ENCODE measurements at places on chromosomes 4 and X.

GRCh38 chr4:111011458-111011857 lies 388.6 kb upstream of the PITX2 start:
- no peak for DNase-seq

DNA sequence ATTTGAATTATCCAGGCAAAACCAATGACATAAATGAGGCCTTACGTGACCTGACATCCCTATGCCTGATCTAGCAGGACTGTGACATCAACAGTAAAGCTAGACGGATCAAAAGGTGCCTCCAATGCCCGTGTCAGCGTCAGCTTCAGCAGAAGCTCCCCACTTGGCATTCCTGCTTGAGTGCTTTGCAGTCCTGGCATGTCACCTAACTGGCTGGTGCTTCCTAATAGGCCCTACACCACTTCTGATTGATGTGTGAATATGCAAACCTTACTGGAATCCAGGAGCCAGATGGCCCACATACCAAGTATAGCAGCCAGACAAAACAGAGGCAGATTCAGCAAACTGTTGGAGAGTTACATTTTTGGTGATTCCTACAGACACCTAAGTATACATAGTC lies 224.2 kb downstream of the DMD start:
- DNase-seq: no peak

DNA sequence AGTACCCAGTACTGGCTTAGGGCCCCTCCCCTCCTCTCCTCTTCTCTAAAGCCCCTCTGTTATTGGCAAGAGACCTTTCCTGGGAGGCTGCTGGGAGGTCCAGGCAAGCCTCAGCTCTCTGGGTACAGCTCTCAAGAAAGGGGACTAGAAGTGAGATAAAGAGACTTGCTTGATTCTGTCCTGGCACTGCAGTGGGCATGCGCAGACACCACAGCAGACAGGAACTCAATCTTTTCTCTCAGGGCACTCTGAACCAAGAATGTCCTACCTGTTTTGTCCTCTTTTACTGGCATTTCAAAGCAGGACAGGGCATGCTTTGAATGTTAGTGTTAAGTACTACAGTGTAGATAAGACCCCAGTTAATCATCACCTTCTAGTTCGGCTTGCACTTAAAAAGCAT lies 74.9 kb downstream of the NYX start:
- no peak for DNase-seq

DNA sequence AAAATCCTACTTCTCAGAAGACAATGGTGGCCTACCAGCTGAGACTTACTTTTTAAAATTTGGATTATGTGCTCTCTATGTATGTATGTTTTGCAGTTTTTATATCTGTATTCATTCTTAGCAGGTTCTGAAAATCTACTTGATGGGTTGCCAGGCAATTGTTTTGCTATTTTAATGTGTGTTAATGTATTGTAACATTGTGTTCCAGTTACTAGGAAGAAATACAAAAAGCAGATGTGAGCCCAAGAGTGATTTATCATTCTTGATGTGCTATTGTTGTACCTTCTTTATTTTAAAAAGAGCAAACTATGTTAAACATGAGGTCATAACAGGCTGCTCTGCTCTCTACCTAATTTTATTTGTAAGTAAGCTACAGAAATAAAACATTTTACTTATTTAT lies 81.9 kb downstream of the REPS2 start:
- DNase-seq: no peak

DNA sequence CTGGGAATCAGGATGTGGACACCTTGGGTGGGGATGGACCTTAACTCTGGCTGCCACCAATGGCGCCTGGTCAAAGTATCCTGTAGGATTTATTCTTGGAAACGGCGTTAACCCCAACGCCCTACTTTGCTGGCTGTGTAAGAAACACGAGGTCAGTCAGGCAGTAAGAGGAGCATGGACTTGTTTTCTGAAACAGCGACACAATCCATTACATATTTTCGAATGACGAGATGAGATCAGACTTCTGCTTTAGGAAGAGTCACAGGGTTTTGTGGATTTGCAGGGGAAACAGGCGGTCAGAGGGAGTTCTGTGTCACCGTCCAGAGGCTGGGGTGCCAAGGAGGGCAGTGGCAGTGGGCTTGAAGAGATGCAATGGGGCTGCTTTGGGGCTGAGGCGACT lies 92.2 kb downstream of the TBL1X start:
- no peak for DNase-seq

DNA sequence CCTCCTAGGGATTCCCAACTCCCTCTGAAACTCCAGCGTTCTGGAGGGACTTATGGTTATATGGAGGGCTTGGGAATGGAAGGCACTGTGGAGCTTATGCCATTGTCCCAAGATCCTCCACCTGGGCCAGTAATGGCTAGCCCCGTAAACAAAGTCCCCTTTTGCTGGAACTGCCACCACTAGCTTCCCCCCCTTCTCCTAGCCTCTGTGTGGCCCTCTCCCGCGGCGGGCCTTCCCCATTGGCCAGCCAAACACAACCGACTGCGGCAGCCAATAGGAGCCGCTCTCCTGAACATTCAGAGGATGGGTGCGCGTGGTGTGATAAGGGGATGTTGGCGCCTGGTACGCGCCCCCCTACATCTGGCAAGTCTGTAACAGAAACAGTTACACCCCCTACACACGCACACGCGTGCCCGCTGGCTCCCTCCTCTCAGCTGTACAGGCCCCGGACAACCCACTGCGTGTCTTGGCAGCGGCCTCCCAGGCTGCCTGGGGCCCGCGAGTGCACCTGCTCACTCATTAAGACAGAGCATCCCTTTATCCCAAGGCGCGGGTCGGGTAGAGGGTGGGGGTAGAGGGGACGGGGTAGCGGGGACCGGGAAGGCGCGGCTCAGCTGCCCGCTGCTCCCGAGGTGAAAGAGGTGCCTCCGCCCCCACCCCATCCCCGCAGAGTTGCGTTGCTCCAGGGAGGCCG lies 863 bp upstream of the RAB33A start:
- DNase-seq: peak; percentile 77

DNA sequence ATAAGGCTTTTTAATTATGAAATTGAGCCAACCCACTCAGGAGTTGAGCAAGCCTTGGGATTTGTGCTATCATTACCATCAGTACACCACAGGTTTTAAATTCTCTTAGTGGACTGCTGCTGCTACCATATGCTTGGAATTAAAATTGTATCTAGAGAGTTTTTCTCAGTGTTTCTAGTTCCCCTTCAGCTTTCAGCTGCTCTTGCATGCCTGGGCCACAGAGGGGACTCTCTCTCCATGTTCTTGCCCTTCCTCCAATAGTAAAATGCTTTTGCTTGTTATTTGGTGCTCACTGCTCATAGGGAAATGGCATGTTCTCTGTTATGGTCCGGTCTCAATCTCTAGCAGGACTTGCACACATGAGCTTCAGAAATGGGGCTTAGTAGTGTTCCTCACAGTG lies 101.9 kb downstream of the IGSF1 start:
- no peak for DNase-seq

DNA sequence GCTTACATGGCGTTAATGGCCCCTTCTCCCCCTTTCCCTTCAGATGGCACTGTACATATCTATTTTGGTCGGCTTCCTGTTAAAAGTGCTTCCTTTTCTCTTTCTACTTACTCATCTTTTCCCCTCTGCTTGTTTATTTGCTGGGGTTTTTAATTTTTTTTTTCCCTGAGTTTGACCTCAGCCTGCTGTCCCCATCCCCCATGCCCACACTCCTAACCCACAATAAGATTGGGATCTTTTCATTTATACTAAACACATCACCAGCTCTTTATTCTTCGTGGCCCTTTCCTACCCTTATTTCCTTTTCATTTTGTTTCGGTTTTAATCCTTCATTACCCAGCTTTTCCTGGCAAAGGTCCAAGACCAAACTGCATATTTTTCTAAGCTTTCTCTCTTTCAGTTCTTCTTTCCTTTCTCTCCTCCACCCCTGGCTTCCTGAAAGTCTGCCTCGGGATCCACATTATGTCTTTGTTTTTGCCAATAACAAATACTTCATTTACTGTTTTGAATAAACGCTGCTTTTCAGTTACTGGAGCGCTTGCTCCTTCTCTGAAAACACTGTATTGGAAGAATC lies 152.0 kb upstream of the USP9X start:
- no peak for DNase-seq

DNA sequence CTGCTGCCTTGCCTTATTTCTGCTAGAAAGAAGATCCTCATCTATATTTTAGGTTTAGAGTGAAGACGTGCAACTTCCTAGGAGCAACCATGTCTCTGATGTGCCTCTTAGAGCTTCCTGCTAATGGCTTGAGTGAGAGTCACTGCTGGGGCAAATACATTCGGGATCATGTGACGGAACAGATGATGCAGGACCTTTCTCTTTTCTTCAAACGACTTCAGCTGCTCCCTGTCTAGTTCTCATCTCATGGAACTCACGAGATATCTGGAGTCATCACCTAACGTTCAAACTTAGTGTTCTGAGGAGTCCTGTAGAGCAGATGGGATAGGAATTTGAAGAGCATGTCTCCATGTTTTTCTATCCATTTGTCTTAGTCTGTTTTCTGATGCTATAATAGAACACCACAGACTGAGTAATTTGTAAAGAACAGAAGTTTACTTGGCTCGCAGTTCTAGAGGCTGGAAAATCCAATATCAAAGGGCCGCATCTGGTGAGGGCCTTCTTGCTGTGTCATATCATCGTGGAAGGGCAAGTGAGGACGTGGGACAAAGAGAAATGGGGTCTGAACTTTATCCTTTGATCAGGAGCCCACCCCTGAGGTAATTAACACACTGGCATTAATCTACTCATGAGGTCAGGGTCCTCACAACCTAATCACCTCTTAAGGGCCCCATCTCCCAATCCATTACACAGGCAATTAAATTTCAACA lies 43.5 kb upstream of the SCRG1 start:
- DNase-seq: no peak

DNA sequence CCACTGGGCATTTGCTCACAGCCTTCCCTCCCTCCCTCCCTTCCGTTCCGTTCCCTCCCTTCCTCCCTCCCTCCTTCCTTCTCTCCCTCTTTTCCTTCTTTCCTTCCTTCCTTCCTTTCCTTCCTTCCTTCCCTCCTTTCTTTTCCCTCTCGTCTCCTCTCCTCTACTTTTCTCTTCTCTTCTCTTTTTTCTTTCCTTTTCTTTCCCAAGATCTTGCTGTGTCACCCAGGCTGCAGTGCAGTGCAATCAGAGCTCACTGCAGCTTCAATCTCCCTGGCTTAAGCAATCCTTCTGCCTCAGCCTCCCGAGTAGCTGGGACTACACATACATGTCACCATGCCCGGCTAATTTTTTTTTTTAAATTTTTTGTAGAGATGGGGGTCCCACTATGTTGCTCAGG lies 26.7 kb upstream of the ING2 start:
- no peak for DNase-seq

DNA sequence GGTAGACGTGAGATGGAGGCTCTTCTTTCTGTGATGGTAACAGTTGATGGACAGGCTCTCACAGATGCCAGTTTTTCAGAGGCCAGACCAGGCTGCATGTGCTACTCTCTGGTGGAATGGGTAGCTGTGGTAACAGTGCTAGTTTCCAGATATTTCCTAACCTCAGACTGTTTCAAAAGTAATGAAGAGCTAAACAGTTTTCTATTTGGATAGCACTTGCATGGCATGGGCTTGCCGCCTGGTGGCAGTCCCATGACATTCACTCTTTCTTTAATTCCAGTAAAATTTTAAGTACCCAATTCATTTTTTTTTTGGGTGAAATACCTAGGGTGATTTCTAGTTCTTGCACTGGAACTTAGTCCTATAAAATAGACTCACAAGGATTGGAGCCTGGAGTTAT lies 220.2 kb upstream of the MAD2L1 start:
- DNase-seq: no peak

DNA sequence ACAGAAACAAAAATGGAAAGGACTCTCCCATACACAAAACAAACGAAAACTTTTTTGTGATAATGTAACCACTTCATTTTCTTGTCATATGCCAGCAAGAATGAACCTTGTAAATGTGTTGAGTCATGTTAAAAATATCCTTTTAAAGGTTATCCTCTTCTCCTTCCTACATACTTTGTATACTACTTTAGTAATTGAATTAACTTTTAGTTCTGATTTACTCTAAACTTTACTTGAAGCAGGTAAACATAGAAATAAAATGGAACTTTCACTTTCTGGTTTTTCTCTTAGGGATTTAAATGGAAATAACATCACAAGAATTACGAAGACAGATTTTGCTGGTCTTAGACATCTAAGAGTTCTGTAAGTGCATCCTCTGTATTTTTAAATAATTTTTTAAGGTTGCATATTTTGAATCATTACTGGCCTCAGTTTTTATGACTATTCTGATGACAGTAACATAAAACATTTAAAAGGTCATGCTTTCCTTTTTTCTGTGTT lies 4.7 kb downstream of the SLIT2 start:
- DNase-seq: no peak

- DNase-seq: no peak
Observed at GRCh38 chrX:132384301-132384700, 104.5 kb downstream of the MBNL3 start.

DNA sequence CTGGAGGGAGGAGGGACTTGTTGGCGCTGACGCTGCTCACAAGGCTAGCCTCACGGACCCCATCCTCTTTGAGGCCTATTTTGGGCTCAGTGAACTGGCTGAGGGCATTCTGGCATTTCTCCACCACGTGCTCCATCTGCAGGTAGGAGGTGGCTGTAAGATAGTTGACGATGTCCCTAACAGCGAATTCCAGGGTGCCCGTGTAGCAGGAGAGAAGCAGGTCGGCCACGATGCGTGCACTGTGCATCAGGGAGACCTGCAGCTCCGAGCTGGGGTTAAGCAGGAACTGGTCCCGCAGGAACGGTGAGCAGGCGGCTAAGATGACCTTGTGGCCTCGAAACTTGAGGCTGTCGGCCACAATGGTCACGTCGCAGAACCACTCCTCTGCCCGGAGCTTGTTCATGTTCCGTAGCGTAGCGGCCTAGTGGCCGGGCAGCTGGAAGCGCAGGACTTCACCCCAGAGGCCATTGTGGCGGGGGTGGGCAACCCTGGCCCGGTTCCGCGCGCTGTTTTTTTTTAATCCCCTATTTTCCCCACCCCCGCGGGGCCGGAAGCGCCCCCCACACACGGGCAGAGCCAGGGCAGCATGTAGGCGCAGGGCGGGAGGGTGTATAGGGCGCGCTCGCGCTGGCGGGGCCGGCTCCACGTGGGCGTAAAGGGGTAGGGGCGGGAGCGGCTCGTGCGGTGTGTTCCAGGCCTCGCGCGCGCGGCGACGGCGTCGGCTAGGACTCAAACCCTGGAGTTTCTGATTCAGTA lies 73.2 kb downstream of the UBE2K start:
- DNase-seq: no peak

GRCh38 chrX:152037183-152037582 lies 62.7 kb upstream of the GABRE start:
- DNase-seq: no peak

GRCh38 chrX:154381271-154381670 lies 2.2 kb downstream of the EMD start:
- DNase-seq: no peak

GRCh38 chrX:45851434-45851991 lies 650.8 kb upstream of the DIPK2B start:
- DNase-seq: no peak

DNA sequence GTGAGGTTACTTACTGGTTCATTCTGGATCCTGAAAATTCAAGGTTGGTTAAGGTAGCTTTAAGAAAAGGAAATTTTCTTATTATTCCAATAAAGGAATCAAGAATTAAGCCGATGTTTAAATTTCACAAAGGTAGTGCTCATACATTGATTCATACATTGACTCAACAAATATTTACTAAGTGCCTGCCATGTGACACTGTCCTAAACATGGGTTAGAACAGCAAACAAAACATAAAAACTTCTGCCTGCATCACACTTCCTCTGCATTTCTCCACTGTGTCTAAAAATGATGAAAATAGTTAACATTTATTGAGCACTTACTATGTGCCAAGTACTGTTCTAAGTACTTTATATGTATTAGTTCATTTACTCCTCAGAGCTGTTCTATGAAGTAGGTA lies 75.7 kb downstream of the RASL11B start:
- no peak for DNase-seq

Data from SHP77 (cell line).